H9 (cell line): ENCODE measurements at places on chromosomes 4 and X.
A peak's percentile ranks its signal among the peaks of the same experiment; 100 is the strongest.

DNA sequence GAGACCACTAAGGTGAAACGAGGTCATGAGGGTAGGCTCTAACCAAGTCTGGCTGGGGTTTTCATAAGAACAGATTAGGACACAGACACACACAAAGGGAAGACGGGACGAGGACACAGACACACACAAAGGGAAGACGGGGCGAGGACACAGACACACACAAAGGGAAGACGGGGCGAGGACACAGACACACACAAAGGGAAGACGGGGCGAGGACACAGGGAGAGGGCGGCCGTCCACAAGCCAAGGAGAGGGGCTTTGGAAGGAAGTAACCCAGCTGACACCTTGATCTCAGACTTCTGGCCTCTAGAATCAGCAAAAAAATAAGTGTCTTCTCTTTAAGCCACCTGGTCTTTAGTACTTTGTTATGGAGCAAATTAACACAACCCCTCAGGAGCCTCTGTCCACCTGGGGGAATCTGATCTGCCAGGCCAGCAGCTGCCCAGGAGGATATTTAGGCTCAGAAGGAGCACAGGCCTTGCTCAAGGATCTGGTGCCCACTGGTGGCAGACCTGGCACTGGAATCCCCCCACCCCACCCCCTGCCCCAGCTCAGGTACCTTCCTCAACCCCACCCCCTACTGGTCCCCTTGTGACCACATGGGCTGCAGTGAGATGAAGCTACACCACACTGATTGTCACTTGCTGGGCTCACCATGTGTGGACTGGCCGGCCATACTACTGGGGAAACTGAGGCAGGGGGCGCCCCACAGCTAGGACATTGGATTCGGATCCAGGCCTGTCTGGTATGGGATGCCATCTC, 2.8 kb downstream of the ABLIM2 start:
- no peak overlapping the region for H3K4me3 ChIP-seq
- no peak for DNase-seq
- H3K27me3 ChIP-seq, result peaks cover 8% of the 10 kb centered on the region; the same call in 1 of the 2 replicates
- H3K4me1 ChIP-seq, result no peaks in the 10 kb centered on the region
- H3K27ac ChIP-seq, result no peak overlapping the region
- H3K36me3 ChIP-seq, result no peaks in the 10 kb centered on the region

- DNase-seq, result no peak
- no peaks in the 10 kb centered on the region for H3K27me3 ChIP-seq
- H3K36me3 ChIP-seq, result peaks cover 35% of the 10 kb centered on the region
- H3K4me1 ChIP-seq, result peaks cover 12% of the 10 kb centered on the region; the same call in 1 of the 2 replicates
- H3K4me3 ChIP-seq, result no peak overlapping the region
Measured at GRCh38 chr4:75698963-75699228, 25.5 kb upstream of the USO1 start.

DNA sequence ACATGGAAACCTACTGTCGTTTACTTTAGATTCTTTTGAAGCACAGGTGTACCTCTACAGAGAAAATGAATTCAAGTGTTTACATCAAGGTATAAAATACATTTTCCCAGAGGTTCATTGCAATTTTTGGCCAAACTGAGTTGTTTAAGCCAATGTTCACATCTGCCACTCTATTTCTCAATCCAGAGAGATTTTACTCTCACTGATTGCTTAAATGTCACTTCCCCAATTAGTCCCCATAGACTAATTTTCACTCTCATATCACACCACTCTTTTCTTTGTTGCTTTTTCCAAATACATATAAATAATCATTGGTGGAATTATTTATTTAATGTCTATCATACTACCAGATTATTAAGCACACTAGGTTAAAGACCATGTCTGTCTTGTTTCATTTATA, 271.8 kb downstream of the PPP3CA start:
- peaks cover 4% of the 10 kb centered on the region; the same call in 2 of the 3 replicates for H3K36me3 ChIP-seq
- H3K4me3 ChIP-seq, result no peak overlapping the region
- H3K4me1 ChIP-seq, result no peaks in the 10 kb centered on the region
- H3K27me3 ChIP-seq, result no peaks in the 10 kb centered on the region
- DNase-seq, result no peak

GRCh38 chr4:73258436-73258685, 237 bp downstream of the ANKRD17 start:
- H3K27ac ChIP-seq, result no peak overlapping the region
- no peak for DNase-seq
- H3K36me3 ChIP-seq, result peaks cover 19% of the 10 kb centered on the region
- no peaks in the 10 kb centered on the region for H3K27me3 ChIP-seq

DNA sequence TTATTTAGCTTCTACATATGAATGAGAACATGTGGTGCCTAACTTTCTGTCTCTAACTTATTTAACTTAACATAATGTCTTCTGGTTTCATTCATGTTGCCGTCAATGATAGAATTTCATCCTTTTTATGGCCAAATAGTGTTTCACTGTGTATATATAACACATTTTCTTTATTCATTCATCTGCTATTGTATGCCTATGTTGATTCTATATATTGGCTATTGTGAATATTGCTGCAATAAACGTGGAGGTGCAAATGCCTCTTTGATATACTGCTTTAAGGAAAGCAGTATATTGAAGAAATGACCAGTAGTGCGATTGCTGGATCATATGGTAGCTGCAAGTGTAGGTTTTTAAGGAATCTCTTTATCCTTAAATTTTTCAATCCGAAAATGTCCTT, 10.0 kb upstream of the CSN1S1 start:
- H3K4me1 ChIP-seq, result no peaks in the 10 kb centered on the region
- H3K36me3 ChIP-seq, result no peaks in the 10 kb centered on the region
- no peak for DNase-seq
- peaks cover 4% of the 10 kb centered on the region; the same call in 1 of the 2 replicates for H3K27me3 ChIP-seq
- no peak overlapping the region for H3K27ac ChIP-seq

DNA sequence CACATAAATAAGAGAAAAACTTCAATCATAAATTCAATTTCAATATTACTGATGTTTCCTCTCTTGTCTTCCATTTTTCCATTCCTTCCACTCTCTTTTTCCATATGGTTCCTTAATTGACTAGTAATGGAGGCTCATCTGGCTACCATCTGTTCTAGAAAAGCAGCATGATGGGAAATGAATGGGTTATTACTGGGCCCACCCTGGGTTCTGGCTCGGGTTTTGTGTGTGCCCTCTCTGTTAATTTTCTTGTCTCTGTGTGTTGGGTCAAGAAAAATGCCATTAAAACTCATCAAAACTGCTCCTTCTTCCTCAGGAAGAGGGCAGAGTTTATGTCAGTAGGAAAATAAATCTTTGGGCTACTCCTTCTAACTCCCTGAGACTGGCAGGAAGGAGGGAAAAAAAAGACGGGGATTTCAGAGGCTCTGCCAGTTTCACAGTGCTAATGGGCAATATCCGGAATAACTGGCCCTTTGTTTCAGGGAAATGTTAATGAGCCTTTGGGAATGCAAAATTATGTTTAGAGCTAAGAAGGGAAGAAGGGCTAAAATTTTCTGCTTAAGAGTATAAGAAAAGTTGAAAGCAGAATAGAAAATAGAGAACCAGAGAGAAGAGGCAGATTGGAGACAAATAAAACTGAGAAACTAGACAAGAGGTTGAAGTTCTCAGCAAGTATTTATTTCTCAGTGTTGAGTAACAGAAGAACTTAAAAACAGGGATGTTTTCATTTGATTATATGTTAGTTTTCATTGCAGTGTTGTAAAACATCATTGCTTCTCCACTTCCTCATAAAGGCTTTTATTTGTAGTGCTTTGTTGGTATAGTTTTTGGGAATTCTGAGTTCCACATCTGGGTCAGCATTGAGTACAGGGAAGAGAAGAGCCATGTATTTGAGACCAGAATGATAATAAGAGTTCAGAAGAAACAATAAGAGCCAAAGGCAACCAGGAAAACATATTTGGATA, 19.7 kb downstream of the GABRB1 start:
- no peak overlapping the region for H3K4me3 ChIP-seq
- no peak for DNase-seq
- H3K27me3 ChIP-seq, result no peaks in the 10 kb centered on the region
- H3K36me3 ChIP-seq, result no peaks in the 10 kb centered on the region
- H3K4me1 ChIP-seq, result no peaks in the 10 kb centered on the region; the same call in 1 of the 2 replicates

DNA sequence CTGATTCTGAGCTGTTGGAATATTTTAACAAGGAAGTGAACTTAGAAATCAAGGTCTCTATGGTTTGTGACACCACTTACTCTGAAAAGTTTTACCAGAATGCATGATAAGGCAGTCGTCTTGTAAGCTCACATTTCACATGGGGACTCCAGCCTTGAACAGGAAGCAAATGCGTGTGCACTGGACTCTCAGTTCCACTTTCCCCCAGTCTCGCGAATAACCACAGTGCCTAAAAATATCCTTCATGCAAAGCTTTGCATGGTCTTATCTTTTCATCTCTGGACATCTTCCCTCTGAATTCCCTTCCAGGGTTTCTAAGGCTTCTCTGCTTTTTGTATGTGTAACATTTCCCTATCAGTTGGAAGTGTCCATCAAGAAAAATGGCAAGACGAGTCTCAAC, 581.8 kb downstream of the NLGN4X start:
- no peak overlapping the region for H3K4me3 ChIP-seq
- peaks cover 13% of the 10 kb centered on the region for H3K4me1 ChIP-seq
- H3K36me3 ChIP-seq, result peaks cover 8% of the 10 kb centered on the region
- no peaks in the 10 kb centered on the region for H3K27me3 ChIP-seq
- DNase-seq, result no peak

DNA sequence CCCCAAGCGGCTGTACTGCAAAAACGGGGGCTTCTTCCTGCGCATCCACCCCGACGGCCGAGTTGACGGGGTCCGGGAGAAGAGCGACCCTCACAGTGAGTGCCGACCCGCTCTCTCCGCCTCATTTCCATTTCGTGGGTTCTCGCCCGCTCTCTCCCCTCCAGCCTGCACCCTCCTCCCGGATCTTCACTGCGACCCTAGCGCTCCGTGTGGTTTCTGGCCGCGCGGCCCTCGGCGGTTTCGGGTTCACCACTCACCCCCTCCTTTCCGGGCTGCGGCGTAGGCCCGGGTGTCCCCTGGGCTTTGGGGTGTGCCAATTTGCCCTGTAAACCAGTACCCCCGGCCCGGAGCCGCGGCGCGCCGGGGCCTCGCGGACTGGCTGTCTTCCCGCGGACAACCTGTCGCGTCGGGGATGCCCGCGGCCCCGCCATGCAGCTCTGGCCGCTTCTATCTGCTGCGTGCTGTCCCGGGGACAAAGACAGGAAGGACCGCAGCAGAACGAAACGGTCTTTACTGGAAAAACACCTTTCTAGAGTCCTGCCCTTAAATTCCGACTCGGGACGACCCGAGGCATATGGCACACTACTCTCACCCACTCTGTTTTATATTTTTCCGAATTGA, 737 bp downstream of the FGF2 start:
- H3K4me3 ChIP-seq, result peak overlapping the region; percentile 90
- DNase-seq, result no peak
- peaks cover 36% of the 10 kb centered on the region for H3K36me3 ChIP-seq
- no peaks in the 10 kb centered on the region for H3K27me3 ChIP-seq
- peak overlapping the region; percentile 97 for H3K27ac ChIP-seq

DNA sequence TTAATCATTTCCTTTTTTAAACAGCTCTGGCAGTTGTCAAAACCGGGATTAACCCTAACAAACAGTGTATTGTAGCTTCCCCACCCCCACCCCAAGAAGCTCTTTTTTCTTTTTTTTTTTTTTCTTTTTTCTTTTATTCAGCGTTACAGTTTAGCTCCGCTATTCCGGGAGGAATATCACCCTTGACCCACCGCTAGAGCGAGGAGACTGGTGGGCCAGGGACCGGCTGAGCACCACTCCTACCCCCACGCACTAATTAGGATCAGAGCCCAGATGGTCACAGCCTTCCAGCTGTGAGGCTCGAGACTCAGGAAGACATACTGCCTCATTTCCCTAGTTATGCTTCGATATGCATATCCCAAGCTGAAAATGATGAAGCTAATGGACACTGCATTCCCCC, 2.0 kb downstream of the PARM1 start:
- no peak for DNase-seq
- H3K4me1 ChIP-seq, result peaks cover 2% of the 10 kb centered on the region; the same call in 1 of the 2 replicates
- H3K36me3 ChIP-seq, result no peaks in the 10 kb centered on the region
- H3K27me3 ChIP-seq, result peaks cover 18% of the 10 kb centered on the region; the same call in 1 of the 2 replicates

DNA sequence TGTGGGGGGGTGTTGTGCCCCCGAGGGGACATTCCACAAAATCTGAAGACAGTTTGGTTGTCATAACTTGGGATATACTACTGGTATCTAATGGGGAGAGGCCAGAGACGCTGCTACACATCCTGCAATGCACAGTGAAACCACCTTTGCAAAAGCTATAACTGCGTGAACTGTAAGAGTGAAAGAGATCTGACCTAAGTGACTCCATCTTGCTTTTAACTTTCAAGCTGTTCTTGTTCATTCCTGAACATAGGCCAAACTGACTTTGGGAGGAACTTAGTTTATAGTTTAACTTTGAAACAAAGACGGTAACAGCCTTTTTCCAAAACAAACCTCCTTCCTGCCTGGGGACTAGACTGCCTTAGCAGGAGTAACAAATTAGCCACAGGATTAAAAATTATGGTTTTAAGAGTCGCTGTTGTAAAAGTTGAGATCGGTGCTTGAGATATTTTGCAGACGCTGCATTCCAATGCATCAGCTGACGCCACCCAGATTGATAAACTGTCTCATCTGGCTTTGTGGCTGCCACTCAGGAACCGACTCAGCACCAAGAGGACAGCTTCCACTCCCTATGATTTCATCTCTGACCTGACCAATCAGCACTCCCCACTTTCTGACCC, 70.9 kb downstream of the ATXN3L start:
- H3K4me1 ChIP-seq, result no peaks in the 10 kb centered on the region
- H3K36me3 ChIP-seq, result peaks cover 3% of the 10 kb centered on the region; the same call in 1 of the 3 replicates
- no peaks in the 10 kb centered on the region for H3K27me3 ChIP-seq
- no peak overlapping the region for H3K4me3 ChIP-seq
- no peak for DNase-seq
- no peak overlapping the region for H3K27ac ChIP-seq

DNA sequence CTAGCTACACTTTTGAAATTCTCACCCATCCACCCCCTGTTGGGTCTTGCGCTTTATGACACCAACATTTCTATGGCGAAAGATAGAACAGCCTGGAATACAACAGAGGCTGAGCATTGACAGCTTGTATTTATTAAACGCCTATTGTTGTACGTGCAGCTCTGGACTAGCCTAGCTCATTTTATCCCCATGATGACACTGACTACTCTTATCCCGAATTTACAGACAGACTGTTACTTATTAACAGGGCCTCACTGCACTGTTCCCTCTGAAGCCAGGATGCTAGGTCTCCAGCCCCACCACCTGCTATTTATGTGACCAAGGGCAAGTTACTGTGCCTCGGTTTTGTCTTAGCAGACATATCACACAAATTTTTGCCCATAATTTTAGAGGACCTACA, 1.0 kb upstream of the RFC1 start:
- H3K4me3 ChIP-seq, result no peak overlapping the region
- no peaks in the 10 kb centered on the region for H3K4me1 ChIP-seq
- H3K27ac ChIP-seq, result no peak overlapping the region
- DNase-seq, result no peak
- H3K27me3 ChIP-seq, result peaks cover 3% of the 10 kb centered on the region; the same call in 1 of the 2 replicates

- no peak overlapping the region for H3K4me3 ChIP-seq
- H3K27ac ChIP-seq, result no peak overlapping the region
- H3K4me1 ChIP-seq, result no peaks in the 10 kb centered on the region
- H3K27me3 ChIP-seq, result no peaks in the 10 kb centered on the region
- H3K36me3 ChIP-seq, result peaks cover 89% of the 10 kb centered on the region
Measured at GRCh38 chr4:1727117-1728031, 6.1 kb downstream of the TACC3 start.
